ENCODE measurements at places on chromosomes 1 and 21.

DNA sequence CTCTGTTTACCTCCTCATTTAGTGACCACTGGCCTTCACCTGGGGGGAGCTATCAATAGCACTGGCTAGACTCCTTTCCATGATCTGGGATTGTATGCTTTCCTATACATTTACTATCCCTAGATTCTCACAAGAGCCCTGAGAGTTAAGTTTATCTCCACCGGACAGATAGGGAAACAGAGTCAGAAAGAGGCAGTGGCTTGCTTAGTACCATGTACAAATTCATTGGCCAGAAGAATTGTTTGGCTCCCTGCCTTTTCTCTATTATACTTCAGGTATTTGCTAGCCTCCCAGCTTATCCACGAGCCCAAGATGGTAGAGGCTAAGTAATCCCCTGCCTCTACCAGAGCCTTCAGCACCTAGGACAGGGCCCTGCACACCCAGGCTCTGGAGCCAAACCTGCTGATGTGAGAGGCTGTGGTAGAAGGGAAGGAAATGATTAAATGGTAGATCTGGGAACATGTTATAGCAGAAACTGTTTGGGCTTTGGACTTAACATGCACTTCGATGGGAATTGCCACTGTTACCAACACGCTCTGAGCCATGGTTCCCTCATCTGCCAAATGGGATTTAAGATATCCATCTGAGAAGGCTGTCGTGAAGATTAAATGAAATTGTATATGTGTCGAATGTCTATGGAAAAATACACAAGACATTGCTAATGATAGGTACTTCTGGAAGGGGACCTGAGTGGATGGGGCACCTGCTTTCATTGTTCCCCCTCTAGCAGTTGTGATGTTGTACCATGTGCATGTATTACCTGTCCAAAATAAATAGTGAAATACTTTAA, 3.1 kb upstream of the BLACAT1 start:
- no peak for DNase-seq

DNA sequence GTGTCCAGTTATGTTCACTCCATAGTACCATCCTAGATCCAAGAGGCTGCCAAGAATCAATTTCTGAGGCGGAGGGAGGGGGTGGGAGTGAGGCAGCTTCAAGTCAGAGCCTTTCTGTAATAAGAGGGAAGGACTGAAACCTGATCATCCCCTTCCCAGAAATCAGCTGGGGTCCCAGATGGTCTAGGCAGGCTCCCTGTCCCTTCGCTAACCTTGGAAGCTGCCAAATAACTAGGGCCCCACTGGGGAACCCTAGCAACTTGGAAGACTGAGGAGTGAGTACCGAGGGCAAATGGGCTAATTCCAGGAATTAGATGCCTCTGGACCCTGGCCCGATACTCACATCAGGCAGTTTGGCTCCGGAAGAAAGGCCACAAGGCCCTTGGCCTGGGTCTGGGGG, 113.3 kb downstream of the NAV1 start:
- DNase-seq, result no peak

GRCh38 chr1:164728719-164729118, 169.7 kb downstream of the PBX1 start:
- DNase-seq, result no peak

- DNase-seq, result no peak
These were observed 32.3 kb downstream of the CDCA8 start for GRCh38 chr1:37724575-37724974.

- DNase-seq, result no peak
These were observed 9.6 kb downstream of the VPS26C start for GRCh38 chr21:37257511-37257966.

GRCh38 chr1:7808253-7808844, 24.3 kb downstream of the PER3 start:
- no peak for DNase-seq

GRCh38 chr1:154975409-154976059, 1.1 kb downstream of the CKS1B start:
- DNase-seq, result no peak

GRCh38 chr1:118992868-118993699, 4.9 kb upstream of the TBX15 start:
- DNase-seq, result no peak

DNA sequence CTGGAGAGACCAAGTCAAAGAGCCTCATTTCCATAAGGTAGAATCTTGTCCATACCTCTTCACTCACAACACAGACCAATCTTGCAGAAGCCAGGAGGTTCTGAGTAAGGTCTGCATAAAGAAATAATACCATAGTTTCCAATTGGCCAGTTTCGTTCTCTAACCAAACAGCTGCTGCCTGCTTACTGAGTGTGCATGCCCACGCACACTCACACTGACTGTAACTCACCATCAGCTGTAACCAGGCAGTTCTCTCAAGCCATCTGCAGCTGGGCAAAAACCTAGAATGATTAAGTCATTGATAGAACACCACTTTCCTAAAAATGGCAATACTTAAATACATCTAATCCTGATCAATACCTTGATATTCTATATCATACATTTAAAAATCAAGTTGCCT, 106.6 kb upstream of the VAV3 start:
- DNase-seq, result no peak

GRCh38 chr1:89739844-89740216, 81.0 kb upstream of the LRRC8D start:
- DNase-seq, result no peak

DNA sequence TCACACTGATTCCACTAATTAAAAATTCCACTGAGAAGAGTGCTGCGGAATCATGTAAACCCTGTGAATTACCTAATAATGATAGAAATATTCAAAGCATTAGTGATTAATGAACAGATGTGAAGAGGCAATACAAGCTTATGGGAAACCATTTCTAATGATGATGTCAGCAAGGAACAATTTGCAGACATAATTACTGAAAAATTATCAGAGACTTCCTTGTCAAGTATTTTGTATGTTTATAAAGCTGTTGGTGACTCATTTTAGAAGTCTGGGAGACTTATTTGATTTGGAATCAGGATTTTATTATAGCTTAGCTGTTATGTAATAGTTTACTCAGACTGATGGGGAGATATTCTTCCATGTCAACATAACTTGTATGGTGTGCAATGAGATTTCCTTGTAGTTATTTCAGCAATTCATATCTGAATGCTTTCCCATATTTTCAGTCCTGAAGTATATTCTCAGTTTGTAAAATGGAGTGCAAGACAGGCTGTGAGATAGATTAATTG, 135.5 kb downstream of the TGFB2 start:
- DNase-seq, result no peak

DNA sequence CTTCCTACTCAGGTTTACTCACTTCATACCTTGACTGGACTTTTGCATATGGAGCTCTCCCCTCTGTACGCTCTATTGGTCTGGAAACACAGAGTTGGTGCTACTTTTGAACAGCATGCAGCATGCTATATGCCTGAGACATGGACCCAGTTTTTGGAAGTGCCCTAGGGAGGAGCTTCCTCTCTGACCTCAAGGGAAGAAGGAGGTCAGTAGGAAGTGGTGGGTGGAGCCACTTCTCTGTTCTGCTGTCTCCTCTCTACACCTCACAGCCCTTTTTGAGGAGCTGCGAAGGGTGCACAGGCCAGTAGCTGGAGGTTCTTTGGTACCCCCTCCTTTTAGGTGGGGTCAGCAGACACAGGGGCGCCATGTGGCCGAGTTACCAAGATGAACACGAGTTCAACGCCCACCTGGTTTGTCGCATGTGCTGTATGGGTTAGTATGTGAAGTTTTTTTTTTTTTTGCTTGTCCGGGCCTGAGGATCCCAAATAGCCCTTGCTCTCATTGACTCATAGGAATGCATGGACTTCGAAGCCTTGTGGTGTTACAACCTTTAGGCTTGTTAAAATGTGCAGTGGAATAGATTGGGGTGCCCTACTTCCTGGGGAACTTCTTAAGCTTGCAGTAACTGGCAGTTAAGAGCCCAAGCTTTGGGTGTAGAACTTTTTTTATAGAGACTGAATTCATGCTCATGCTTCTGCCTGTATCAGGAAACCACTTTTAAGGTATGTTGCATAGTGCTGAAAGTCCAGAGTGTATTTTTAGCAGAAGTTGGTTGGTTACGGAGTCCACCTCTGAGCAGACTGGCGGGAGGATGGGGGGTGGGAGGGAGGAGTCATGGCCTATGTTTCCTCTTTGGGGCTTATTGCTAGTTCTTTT, 10.7 kb downstream of the MACF1 start:
- DNase-seq, result no peak

GRCh38 chr1:174740249-174740968, 259.3 kb upstream of the CACYBP start:
- DNase-seq, result no peak

GRCh38 chr1:234755449-234755863, 145.5 kb upstream of the IRF2BP2 start:
- no peak for DNase-seq

DNA sequence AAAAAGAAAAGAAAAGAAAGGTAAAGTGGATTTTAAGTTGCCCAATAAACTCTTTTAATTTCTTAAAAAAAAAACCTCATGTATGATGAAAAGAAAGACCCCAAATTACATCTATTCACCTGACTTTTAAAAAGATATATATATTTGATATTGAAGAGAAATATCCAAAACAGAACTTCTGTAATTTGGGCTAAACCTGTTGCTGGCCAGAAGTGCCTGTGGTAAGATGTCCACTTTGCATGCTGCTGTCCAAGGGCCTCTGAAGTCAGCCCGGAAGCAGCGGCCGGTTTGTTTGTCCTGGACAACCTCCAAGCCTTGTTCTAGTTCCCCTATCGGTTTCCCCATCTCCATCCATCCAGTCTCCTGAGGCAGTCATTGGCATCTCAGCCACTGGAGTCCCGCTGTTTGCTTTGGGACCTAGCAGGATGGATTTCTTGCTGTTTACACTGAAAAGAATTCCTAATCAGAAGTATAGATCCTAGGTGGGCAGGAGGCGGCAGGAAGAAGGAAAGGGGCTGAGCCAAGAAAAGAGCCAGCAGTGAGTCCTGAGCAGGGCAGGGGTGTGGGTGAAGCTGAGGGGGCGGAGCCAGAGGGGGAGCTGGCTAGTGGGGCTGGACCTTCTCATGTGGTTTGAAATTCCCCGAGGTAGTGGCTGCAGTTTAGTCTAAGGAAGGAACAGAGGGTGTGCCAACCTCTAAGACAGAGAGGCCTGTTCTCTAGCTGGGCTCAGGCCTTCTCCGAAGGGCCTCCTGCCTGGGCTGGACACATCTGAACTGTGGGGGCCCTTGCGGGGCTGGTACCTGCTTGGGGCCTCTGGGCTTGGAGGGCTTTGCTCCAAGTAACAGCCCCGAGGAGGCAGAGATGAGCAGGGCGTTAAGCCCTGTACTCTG, 3.3 kb downstream of the NCMAP start:
- DNase-seq, result no peak

DNA sequence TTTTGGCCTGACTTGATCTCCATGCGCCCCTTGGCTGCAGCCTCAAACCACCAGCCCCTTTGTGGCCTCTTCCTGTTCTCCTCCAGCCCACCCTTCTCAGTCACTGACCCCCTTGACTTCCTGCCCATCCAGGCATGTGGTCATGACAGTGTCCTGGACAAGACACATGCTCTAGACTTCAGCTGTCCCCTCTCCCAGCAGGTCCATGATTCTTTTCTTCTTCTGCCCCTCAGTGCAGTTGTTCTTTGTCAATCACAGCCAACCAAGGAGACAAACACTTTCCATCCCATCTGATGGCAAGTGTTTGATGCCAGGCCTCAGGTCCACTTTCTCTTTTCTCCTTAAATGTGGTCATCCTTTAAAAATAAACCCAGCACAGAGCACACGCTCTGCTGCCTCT, 49.7 kb downstream of the SYT6 start:
- DNase-seq, result no peak

DNA sequence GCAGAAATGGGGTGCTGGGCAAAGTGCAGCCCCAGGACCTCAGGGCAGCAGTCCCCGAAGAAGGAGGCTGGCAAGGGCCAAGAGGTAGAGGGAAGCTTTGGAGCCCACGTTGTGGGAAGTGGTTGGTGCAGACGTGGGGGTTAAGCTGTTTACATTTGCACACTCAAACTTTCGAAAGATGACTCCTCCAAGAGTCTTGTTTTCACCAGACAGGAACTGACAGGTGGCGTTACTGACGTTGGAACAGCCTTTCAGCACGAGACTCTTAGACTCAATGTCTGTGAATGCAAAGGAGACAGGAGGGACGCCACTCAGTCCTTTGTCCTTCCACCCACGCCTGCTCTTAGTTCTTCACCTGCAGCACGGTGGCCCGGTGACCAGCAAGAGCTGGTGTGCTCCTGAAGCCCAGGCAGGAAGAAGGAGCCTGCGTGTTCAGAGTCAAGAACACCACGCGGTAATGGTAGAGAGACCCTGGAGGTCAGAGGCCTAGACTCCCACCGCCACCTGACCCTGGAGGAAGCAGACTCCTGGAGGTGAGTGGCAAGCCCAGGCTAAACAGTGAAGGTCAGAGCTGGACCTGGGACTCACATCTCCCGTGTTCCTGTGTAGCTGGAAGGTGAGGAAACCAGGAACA, 15.9 kb downstream of the LYPD8 start:
- DNase-seq, result no peak

- no peak for DNase-seq
These were observed 177.7 kb downstream of the KIF26B start for GRCh38 chr1:245332513-245332912.

DNA sequence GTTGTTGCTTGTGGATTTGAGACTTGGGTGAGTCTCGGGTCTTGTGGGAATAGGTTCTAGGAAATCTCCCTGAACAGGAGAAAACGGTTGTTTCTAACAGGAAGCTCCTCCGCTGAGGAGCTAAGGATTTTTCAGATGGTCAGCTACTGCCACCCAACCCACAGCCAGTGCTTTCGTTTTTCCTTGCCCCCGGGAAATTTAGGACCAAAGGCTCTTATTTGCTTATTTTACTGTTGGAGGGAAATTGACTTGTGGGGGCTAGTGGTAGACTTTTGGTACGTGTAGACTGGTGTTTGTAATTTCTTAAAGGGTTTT, 792 bp downstream of the SNX7 start:
- DNase-seq, result no peak

GRCh38 chr21:37364722-37365121, 1.9 kb upstream of the DYRK1A start:
- DNase-seq, result no peak

- no peak for DNase-seq
These were observed 1.3 kb downstream of the NEK7 start for GRCh38 chr1:198157847-198158725.

GRCh38 chr1:72063364-72064044, 218.8 kb downstream of the NEGR1 start:
- DNase-seq, result no peak
